SK-N-SH (cell line): ENCODE measurements at places on chromosomes 7 and 10.
A peak's percentile ranks its signal among the peaks of the same experiment; 100 is the strongest.

DNA sequence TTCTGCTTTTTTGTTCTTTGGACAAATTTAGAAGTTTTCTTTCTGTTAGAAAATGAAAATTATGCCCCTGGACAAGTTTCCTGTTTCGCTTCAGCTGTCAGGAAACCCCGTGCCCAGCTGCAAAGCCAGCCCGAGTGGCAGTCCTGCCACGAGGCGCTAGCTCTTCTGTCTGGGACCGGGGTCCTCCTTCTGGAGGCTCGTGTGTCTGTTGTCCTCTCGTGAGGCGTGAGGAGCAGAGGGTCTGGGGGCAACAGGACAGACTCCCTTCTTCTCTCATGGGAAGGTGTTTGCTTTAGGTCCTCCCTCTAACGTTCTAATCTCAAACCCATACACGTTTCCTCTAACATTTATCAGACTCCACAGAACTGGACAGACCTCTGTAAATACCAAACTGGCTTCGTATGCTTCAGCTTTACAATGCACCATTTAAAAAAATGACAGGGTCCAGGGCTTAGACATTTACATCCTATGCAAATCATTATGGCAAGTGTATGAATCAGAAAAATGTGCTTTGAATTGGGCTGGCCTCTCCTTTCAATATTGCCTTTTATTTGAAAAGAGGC is 184.5 kb upstream of the SHH start:
- no peak for DNase-seq

DNA sequence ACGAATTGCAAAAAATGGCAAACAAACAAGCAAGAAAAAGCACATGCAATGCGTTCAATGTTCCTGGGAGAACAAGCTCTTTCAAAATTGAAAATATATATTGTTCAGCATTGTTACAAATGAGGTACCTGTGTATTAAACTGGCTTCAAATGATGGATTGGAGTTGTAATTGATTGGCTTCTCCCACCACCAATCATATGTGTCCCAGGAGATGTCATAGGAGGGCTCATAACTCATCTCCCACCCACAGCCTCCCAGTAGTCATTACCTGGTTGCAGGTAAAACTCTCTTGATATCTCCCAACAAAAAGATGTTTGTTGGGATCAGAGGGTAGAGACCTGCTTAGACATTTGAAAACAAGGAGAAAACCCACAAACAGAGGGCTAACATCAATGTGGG is 302.9 kb downstream of the BAMBI start:
- DNase-seq, result no peak

DNA sequence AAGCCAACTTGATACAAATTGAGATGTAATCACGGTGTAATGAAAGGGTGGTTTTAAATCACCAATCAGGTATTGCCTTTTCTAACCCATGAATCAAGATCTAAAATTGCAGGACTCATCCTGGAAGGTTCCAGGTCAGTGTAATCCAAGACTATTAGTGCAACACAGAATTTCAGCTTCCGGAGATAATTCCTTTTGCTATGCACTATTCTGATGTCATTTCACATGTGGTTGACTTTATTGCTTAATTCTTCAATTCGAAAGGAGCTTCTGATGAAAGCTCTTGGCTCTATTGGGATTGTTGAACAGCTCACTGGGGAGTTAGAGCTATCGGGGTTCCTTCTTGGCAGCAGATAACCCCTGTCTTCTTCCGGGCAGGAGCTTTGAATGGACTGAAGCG is 147.4 kb upstream of the INSYN2A start:
- no peak for DNase-seq

- DNase-seq, result peak; percentile 81
These were observed 551 bp downstream of the WASL start for GRCh38 chr7:123748171-123748733.

- no peak for DNase-seq
These were observed 287.3 kb downstream of the SDK1 start for GRCh38 chr7:3588341-3588740.

DNA sequence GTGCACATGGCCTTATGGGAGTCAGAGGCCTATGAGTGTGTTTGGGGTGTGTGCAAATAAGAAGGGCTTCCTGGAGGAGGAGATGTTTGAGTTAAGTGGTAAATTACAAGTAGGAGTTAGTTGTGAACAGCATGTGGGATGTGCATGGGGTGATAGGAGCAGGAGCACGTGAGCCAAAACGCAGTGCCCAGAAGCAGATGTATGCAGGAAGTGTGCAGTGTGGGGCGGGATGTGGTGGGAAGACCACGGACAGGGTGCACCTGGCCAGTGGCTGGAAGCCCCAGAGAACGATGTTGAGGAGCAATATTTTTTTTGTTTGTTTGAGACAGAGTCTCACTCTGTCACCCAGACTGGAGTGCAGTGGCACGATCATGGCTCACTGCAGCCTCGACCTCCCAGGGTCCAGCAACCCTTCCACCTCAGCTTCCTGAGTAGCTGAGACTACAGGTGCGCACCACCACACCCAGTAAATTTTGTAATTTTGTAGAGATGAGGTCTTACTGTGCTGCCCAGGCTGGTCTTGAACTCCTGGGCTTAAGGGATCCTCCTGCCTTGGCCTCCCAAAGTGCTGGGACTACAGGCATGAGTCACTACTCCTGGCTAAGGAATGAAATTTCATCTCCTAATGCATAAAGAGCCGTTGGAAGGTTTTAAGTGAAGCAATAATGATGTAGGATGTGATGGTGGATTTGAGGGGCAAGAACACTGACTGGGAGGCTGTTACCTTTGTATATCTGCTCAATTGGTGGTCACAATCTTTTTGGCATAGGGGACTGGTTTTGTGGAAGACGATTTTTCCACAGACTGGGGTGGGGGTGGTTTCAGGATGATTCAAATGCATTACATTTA is 78.4 kb downstream of the LYZL2 start:
- no peak for DNase-seq

- DNase-seq, result no peak
These were observed 355.1 kb downstream of the AUTS2 start for GRCh38 chr7:69953136-69954067.

DNA sequence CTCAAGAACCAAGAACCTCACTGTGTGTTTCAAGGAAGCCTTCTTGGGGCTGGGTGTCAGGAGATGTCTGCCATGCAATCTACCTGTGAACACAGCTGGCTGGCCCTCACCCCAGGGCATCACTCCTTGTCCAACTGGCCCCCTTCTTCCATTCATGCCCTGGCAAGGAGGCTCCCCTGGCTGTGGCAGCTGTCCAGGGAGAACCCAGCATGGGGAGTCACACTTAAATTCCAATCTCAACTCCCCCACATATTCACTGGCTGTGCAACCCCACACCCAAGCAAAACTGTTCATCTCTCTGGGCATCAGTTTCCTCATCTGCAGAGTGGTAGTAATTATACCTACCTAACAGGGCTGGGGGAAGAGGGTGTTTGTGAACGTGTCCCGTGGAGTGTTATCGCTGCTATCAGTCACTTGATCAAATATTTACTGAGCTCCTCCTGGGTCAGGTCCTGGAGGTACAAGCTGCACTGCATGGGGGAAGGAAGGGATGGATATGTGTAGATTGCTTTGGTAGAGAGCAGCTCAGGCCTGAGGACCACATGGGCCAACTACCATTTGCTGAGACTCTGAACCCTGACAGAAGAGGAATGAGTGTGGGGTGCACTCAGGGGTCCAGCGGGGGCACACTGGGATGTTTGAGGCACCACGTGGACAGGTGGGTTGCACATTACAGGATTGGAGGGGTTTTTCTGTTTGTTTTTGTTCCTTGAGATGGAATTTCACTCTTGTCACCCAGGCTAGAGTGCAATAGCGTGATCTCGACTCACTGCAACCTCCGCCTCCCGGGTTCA is 2.1 kb upstream of the GPRIN2 start:
- no peak for DNase-seq

GRCh38 chr10:73910764-73911552 is at the start of gene PLAU:
Gene PLAU (plus strand): TSS chr10:73911132. CDS start chr10:73911556, 424 bp downstream.
- peak; percentile 86 for DNase-seq

DNA sequence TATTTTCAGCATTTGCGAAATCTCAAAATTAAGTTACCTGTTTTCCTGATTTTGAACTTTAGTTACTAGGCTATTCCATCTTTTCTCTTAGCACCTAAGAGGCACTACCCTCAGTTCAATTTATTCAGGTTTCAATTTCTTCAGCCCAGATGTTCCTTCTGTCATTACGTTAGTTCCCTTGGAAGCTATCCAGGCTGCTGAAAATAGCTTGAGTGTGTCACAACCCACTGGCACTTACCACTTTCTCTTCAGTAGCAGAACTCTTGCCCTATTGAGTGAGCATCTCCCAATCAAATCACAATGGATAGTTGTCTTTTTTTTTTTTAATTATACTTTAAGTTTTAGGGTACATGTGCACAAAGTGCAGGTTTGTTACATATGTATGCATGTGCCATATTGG is 332.7 kb upstream of the LRGUK start:
- no peak for DNase-seq

GRCh38 chr10:12214763-12215218 is 18.8 kb downstream of the CDC123 start:
- DNase-seq, result peak; percentile 47

DNA sequence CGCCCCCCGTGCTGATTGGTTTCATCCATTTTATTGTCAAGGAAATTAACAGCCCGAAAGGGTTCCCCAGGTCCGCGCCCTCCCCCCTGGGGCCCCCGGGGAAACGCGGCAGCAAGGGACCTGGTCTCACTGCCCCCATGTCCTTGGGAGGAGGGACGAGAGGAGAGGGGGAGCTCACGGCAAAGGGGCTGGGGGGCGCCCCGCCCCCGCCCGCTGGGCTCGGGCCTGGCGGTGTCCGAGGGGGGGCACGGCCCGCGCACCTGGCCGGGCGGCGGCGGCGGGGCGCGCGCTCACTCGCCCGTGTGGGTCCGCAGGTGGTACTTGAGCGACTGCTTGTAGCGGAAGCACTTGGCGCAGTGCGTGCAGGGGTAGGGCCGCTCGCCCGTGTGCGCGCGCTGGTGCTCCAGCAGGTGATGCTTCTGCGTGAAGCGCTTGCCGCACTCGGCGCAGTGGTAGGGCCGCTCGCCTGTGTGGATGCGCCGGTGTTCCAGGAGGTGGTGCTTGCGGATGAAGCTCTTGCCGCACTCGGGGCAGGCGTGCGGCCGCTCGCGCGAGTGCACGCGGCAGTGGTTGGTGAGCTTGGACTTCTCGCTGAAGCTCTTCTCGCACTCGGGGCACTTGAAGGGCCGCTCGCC is 29.3 kb downstream of the ZNF777 start:
- DNase-seq, result no peak

- peak; percentile 83 for DNase-seq
These were observed 16.9 kb upstream of the ZFAND2A start for GRCh38 chr7:1176891-1177373.

DNA sequence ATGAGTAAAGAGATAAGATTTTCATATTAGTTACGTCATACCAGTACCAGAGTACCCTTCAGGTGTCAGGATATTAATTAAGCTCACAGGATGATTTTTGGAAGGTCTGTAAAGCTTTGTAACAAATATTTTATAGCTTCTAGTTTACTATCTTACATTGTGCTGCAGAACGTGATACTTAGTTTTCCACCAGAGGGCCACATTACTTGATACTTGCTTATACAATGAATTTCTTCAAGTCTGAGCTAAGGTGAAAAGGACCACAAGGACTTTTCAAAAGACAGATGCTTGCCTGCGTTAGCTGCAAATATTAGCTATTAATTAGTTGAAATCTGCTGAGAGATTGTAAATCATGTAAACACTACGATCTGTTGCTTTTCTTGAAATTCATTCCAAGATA is 12.2 kb downstream of the FOXP2 start:
- no peak for DNase-seq

DNA sequence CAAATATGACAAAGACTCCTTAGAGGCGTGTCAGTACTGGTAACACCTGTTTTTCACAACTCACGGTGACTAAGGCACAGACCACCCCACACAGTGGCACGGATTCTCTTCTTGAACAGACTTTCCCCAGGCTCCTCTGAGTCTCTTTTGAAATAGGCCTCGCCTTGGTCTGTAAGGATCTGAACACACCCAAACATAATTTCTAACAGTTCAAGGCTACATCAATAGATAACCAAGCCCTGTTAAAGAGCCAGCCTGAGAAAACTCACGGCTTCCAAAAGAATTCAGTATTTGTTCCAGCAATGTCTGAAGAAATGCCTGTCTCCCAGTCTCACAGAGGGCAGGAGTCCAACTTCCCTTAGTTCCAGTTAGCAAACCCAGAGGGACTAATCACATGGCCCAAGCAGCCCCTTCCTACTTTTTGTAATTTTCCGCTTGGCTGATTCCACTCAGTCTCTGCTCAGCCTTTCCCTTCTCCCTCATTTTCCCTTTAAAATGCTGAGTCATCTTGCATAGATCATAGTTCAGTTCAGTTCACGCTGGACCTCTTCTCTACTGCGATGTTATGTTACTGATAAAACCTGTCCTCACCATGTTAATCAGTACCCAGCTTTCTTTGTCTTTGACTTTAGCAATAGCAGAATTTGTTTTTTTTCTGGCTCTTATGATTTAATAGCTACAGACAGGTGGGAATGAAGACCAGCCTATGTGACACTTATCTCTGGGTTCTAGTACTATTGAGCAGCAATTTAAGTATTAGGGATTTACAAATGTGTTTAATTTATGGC is 22.6 kb upstream of the AKR1C3 start:
- no peak for DNase-seq

DNA sequence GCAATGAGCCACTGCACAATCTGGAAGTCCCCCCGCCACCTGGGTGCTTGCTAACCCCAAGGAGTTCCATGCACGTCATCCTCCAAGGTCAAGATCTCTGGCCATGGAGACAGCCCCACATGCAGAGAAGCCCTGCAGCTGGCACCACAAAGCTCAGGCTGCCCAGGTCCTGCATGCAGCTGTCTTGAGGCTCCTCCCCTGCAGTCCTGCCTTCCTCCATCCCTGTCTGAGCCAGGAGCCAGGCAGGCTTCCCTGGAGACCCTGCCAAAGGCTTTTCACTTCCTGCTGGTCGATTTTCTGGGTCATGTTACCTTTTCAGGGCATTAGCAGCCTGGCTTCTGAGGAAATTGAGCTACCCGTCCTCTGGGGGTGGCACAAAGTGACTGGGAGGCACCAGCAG is 12.5 kb upstream of the TMEM72 start:
- no peak for DNase-seq

DNA sequence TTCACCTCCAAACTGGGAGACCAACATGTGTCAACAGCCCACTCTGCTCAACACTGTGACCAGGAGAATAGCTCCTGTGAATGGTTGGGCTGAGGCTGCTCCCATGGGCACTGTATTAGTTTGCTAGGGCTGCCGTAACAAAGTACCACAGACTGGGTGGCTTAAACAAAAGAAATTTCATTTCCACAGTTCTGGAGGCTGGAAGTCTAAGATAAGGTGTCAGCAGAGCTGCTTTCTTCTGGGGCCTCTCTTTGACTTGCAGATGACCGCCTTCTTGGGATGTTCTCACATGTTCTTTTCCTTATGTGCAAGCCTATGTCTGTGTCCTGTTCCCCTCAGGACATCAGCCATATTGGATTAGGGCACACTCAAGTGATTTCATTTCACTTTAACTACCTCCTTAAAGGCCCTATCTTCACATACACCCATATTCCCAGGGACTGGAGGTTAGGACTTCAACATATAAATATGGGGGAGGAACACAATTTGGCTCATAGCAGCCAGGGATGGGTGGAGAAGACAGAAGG is 90.3 kb downstream of the CPED1 start:
- no peak for DNase-seq

GRCh38 chr10:52452600-52453493 is 138.8 kb downstream of the DKK1 start:
- DNase-seq, result no peak
